NCI-H187 treated with DMSO at 0.1 percent for 48 hours (cell line): ENCODE measurements at places on chromosomes 7 and 10.

GRCh38 chr7:1540776-1541271 is 10.3 kb downstream of the MAFK start:
- DNase-seq = no peak

DNA sequence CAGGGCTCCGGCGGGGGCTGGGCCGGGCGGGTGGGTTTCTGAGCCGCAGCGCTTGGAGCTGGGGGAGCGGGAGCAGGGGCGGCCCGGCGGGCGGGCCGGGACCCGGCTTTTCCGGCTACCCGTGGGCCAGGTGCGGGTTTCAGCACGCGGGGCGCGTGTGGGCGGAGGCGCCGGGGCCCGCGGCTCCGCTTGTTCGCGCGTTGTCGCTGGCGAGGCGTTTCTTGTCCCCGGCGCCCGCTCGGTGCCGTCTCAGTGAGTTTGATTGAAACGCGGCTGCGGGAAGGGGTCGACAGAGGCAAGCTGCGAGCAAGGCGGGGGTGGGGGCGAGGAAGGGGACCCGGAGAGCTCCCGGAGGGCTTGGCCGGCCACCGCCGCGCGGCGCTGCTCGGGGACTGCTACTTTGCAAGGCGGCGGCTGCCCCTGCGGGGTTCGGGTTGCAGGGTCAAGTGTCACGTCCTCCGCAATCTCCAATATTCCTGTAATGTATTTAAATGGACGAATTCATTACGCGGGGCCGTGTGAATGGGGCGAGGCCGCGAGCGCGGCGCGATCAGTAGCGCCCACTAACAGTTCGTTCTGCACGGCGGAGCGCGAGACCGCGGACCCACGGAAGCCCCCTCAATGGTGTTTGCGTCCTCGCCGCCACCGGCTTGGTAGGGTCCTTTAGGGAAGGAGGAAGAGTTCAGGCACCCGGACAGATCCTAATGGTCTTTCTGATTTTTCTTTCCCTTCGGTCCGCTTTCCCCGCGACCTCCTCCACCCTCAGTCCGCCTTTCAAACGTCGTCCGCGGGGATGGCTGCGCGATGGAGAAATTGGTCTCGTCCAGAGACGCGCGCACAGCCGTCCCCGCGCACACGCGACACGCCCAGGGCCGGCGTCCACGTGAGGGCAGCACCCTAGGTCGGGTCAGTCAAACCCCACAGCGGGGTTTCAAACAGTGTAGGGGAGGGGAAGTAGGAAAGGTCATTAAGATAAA is 76.9 kb downstream of the INSIG1 start:
- no peak for DNase-seq

GRCh38 chr7:145681646-145682045 is 435.0 kb upstream of the CNTNAP2 start:
- DNase-seq = no peak

- no peak for DNase-seq
Observed at GRCh38 chr10:10927608-10928007, 90.1 kb upstream of the CELF2 start.

GRCh38 chr7:156603629-156604028 is 36.9 kb upstream of the RNF32 start:
- DNase-seq = no peak

DNA sequence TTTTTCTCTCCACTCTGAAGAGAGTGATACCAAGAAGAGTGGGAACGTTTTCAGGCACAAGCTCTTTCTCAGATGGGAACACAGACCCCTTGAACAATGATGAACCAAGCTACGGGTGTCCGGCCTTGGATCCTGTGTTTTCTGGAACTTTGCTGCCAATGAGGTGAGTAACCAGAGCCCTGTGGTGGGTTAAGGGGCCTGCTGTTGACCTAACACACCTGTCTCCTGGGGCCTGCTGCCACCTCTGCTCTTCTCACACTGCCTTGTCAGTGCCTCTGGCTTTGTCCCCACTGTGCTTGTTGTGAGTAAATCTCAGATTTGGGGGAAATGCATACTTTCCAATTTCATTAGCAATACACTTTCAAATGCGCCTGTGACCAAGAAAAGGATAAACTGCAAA is 1.4 kb upstream of the PKD1L1 start:
- DNase-seq = no peak

- no peak for DNase-seq
Observed at GRCh38 chr10:28049286-28049685, 50.4 kb upstream of the ODAD2 start.

DNA sequence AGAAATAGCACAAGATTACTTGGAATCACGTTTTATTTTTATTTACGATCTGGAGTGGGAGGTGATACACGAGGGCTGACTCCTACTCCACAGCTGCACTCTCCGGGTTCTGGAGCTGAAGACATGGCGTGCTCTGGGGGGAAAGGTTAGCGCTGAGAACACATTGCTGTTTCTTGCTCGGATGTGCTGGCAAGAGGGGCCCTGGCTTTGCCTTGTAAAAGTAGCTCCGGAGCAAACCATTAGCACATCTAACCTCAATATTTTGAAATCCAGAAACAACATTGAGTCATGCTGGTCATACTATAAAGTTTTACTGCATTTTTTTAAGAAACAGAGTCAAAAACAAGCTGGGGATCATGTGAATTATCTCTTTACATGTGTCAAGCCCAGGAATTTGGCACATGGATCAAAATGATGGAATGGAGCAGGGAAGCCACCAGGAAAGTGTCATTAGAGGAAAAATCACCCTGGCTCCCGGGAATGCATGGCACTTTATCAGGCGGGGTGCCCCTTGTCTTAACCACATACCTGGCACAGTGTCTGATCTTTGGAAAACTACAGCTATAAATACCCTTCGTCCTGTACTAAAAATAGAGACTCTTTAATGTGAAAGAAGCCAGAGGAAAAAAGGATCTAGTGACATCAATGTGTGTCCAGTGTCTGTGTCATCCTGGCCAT is 31.6 kb upstream of the LYZL1 start:
- DNase-seq = no peak

DNA sequence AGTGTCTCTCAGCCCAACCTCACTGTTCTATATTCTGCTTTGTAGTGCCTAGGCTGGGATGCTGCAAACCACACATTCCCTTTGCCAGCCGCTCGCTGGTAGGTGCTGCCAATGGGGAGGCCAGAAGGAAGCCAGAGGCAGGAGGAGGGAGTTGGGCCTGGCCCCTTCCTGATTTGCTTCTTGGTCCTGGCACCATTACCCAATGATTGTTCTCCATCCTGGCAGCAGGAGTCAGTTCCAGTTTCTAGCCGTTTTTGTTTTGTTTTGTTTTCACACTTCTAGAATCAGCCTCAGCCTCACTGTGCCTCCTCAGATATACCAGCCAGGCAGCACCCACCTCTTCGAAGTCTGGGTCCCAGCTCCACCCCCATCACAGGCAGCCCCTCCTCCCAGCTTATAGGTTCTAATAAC is 27.4 kb upstream of the LOXL4 start:
- DNase-seq = no peak

- no peak for DNase-seq
Observed at GRCh38 chr10:77744245-77744644, 106.6 kb upstream of the KCNMA1 start.

GRCh38 chr10:127279334-127279774 is 83.0 kb upstream of the INSYN2A start:
- no peak for DNase-seq

GRCh38 chr10:91536733-91537132 is 96.1 kb downstream of the PPP1R3C start:
- DNase-seq = no peak

DNA sequence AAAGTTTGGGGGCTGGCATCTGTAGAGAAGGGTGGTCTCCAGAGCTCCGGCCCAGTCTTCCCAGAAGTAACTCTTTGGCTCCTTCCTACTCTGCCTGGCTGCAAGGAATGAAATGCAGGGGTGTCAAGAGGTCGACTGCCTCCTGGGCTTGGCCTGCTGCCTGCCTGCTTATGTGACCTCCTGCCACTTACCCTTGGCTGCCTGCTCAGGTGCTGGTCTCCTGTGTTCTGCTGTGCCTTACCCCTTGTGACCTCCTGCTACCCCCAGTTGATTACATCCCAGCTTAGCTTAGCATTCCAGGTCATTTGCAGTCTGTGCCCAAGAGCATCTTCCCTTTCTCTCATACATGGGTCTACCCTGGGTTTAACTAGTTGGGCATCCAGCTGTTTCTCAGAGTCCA is 180.2 kb downstream of the PTPN20 start:
- no peak for DNase-seq

GRCh38 chr7:151686016-151686766 is 166.5 kb upstream of the RHEB start:
- DNase-seq = no peak

GRCh38 chr7:131816391-131817007 is 260.1 kb upstream of the PODXL start:
- no peak for DNase-seq

- no peak for DNase-seq
Observed at GRCh38 chr10:9254353-9254752, 1199.9 kb downstream of the GATA3 start.

DNA sequence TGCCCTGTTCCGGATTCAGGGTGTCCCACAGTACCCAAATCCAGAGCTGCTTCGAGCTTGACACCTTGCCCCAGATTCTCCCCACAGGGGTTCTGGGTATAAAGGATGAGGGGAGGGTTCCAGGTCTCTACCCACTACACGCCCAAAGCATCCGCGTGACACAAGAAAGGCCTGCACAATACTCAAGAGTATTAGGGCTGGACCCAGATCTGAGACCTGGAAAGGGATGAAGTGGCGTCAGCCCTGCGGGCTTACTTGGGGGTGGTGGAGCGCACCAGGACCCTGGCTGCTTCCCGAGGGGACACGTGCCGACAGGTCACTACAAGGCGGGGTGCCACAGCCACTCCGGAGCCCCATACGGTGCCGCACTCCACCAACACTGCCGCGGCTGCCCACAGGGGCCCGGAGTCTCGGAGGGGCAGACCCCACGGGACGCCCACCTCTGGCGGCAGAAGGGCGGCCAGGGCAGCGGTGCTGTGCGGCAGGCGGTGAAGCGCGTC is 1.3 kb downstream of the TYSND1 start:
- no peak for DNase-seq

DNA sequence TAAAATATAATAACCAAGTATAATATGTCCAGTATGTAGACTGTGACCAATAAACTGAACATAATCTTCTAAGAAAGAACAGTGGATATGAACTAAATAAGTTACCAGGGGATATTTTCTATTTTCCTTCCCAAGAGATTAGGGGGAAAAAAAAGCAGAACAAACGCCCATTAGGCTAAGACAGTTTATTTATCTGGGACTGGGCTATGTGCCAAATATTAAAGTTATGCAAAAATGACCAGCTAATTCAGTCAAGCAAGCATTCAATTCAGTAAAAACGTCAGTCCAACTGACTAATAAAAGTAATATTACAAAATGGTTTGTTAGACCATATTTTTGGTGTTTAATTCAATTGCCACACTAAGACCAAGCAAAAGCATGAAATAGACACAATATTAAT is 122.2 kb downstream of the TSPAN12 start:
- no peak for DNase-seq

DNA sequence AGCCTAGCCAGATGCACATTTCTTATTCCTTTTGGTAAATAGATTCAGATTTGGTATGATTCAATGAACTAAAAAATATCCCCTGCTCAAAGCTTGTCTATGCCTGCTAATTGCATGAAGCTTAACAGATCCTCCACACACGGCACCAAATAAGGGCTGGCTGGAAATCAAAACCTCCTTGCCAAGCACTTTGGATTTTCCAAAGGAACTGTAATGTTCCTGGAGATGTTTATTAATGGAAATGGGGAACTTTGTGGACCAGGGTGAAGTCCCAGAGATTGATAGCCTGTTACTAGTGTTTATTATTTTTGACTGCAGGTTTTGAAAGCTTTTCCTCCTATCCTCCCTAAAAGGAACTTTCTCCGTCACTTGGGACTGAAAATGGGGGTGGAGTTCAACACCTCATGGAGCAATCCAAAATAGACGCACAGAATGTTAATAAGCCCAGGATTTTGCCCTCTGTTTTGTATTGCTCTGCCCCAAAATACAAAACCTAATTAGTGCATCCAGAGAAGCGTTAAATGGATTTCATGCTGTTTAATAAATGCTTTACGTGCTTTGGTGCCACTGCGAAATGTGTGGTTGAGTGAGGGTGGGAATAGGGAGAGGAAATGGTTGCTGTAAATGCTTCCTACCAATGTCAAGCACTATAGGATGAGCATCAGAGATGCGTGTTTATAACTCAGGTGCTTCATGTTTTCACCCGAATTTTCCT is 1027.7 kb downstream of the LRMDA start:
- no peak for DNase-seq

- DNase-seq = no peak
Observed at GRCh38 chr10:78331391-78331922, 297.8 kb downstream of the RPS24 start.

DNA sequence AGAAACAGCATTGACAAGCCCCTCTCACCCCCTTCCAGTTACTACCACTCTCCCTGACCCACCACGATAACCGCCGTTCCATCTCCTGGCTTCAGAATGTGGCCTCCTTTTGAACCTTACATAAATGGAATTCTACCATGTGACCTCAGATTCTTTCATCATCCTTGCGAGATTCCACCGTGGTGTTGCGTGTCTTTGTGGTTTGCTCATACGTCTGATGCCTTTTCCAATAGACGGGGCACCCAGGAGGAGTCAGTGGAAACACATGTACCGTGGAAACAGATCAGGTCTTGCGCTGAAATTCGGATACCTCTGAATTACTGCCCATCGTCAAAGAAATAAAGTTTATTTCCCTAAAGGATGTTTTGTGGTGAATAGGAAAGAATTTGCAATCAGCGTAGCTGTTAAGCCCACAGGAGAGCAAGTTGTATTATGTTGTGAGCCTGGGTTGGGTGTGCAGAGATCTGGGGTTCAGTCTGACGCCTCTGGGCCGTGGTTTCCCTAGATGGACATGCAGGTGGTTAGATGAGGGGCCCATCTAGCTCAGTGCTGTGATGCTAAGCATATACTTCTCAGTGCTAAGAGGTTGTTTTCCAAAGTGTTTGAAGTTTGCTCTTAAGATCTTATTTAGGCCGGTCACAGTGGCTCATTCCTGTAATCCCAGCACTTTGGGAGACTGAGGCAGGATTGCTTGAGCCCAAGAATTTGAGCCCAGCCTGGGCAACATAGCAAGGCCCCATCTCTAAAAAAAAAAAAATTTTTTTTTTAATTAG is 29.1 kb downstream of the GTF2IRD1 start:
- DNase-seq = no peak

DNA sequence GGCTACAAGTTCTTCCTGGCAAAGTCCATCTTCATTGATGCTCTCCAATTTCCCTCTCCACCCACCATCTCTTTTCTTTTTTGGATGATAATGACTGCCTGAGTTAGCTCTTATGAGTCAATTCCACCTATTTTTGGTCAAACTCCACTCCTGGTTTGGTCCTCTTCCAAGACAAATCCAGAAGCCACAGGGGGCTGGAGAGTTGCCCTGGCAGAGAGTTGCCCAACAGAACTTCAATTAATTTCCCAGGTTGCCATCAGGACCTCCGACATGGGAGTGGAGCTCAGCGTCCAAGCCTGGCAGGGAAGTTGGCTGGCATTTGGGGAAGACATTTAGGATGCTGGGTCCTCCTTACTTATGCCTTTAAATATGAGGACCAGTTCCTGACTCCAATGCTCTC is 29.2 kb upstream of the KCNMA1 start:
- no peak for DNase-seq

GRCh38 chr7:92988051-92988450 is 129.7 kb downstream of the SAMD9 start:
- no peak for DNase-seq
